ENCODE measurements at places on chromosomes 5 and 9.
A peak's percentile ranks its signal among the peaks of the same experiment; 100 is the strongest.

- peak; percentile 18 for DNase-seq
Observed at GRCh38 chr9:3464033-3464638, 61.7 kb downstream of the RFX3 start.

DNA sequence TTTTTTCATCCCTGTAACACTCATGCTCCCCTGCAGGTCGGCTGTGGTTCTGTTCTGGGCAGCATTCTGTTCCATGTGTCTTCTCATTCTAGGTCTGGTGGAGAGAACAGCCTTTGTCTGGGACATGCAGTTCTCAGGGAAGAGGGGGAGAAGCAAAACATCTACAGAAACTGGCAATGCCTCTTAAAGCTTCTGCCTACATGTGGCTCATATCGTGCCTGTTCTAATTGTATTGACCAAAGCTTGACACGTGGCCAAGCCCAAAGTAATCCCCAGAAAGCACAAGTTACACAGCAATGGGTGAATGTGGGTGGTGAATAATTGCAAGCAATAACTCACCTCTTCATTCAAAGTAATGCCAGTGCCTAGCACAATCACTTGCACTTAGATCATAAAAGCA, 218.2 kb upstream of the IL12B start:
- peak; percentile 69 for DNase-seq

DNA sequence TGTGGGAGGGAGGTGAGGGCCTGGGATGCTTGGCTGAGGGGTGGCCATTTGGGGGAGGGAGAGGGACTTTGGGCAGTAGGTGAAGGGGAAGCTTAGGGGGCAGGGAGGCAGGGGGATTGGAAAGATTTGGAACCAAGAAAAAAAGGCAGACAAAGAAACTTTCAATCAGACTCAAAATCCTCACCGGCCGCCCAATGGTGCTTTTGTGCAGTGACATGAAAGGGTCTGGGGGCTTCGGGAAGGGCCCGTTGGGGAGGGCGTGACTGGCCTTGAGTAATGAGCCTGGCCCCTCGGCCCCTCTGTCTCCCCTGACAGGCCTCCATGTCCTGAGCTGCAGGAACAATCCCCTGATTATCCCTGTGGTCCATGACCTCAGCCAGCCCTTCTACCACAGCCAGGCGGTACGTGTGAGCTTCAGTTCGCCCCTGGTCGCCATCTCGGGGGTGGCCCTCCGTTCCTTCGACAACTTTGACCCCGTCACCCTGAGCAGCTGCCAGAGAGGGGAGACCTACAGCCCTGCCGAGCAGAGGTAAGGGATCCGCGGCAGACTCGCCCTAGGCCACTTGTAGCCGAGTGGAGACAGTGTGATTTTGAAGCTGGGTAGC, 181.1 kb downstream of the PAPPA start:
- no peak for DNase-seq

DNA sequence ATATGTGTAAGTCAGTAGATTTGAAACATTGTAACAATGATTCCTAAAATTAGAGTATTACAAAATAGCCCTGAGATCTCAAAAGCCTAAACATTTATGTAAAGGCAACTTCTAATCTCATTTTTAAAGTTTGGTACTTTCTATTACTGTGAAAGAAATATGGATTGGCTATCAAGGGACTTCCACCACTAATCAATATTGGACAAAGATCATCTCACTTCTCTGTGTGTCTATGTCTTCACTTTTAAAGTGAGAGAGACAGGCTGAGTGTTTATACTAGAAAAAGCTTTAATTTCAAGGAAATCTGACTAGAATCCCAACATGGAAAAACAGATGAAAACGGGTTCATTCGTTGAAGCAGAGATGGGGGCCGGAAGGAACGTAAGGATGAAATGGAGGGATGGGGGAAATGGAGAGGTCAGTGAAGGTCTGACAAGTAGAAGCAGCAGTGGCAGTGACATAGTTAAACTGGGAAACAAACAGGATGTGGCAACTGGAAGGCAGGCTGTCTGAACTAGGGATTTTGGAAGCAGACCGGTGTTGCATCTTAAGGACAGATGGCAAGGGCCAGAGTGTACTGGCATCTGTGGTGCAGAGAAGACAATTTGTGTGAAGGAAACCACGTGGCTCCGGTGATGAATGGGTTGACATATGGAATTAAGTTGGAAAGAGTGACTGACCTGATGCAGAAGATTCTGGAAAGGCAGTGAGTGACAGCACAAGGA, 60.8 kb downstream of the PDE4D start:
- no peak for DNase-seq

GRCh38 chr5:2032432-2032831, 149.7 kb upstream of the IRX4 start:
- no peak for DNase-seq

DNA sequence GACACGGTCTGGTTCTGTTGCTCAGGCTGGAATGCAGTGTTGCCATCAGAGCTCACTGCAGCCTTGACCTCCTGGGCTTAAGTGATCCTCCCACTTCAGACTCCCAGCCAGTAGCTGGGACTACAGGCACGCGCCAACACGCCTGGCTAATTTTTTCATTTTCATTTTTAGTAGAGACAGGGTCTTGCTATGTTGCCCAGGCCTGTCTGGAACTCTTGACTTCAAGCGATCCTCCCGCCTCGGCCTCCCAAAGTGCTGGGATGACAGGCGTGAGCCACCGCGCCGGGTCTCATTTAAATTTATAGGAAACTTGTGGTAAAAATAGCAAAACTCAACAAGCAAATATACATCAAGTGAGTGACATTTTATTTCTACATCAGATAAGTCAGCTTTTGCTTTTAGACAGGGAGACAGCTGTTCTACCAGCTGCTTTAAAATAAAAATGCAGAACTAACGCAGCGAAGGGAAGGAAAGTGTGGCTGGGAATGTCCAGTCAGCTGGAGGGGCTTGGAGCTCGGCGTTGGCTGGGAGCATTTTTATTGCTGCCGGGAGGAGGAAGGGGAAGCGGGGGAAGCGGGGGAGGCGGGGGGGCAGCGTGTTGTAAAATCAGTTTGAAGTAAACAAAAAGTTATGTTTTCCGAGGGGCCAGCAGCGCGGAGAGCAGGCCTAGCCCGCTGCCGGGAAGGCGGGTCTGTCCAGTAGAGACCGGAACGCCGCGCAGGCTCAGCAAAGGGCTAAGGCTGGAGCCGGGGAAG, 707 bp upstream of the ZFYVE16 start:
- peak; percentile 67 for DNase-seq

- DNase-seq = peak; percentile 97
Observed at GRCh38 chr9:33139421-33140228, 27.5 kb downstream of the B4GALT1 start.

DNA sequence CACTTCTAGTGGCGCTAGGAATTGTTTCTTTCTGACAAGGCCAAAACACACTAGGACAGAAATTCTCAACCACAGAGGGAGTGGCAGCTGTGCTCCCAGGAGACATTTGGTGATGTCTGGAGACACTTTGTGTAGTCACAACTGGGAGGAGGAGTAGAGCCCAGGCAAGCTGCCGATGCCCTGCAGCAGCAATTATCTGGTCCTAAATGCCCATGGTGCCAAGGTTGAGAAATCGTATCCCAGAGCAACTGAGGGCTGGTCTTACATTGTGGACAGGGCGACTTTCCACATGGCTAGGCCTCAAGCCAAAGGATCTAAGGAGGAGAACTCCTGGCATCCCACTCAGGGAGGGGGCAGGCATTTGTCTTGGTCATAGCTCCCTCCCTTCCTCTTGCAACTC, 259.9 kb downstream of the GADD45G start:
- DNase-seq = no peak

GRCh38 chr5:95748133-95748532, 17.0 kb downstream of the RHOBTB3 start:
- DNase-seq = no peak

DNA sequence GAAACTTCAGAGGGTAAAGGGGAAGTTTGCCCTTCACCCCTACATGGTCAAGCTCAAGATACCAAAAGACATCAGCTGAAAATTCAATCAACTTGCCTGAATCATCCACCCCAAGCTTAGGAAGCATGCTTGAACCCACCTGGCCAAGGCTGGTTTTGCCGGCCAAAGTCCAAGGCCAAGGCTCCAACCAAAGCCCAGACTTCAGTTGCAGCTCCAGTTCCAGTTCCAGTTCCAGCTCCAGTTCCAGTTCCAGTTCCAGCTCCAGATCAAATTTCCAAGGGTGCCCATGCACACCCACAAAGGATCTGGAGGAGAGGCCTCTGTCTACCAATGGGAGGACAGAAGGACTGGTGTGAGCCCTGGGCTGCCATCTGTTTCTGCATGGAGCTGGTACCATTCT, 4.6 kb upstream of the SERINC5 start:
- no peak for DNase-seq

DNA sequence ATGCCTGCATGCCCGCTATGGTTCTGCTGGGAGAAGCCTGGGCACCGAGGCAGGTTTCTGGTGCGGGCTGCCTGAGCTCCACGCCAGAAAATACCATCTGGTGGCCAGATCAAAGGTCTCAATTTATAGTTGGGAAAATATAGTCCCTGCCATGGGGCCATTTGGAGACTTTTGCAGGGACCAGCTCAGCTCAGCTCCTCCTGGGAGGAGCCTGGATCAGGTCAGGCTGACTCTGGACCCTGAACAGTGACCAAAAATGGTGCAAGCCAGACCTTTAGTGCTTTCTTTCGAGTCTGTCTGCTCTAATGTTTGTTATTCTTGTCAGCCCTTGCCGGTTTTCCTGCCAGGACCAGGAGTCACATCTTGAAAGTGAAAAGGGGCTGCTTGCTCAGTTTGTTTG, 31.8 kb downstream of the HMCN2 start:
- DNase-seq = no peak

- peak; percentile 63 for DNase-seq
Observed at GRCh38 chr9:14433351-14434157, 119.6 kb upstream of the NFIB start.

GRCh38 chr5:73994963-73995362, 369.0 kb downstream of the ARHGEF28 start:
- no peak for DNase-seq

- no peak for DNase-seq
Observed at GRCh38 chr5:14062178-14062577, 81.0 kb upstream of the TRIO start.

DNA sequence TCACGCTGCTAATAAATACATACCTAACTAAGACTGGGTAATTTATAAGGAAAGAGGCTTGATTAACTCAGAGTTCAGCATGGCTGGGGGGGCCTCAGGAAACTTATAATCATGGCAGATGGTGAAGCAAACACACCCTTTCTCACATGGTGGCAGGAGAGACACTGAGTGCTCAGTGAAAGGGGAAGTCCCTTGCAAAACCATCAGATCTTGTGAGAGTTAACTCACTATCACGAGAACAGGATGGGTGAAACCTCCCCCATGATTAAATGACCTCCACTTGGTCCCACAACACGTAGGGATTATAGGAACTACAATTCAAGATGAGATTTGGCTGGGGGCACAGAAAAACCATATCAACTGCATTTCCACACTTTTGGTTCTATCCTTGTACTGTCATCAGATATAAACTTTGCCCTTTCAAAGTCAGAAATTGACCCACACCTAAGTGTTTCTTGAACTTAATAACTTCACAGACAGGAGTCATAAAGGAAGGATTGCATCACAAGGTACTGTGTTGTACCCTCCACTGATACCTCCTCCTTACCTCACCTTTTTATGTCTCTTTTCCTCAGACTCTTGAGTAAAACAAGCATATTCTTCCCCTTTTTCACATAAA, 319.1 kb upstream of the PIK3R1 start:
- DNase-seq = no peak

- peak; percentile 88 for DNase-seq
Observed at GRCh38 chr9:108634672-108635462, 220.9 kb downstream of the ACTL7B start.

- peak; percentile 55 for DNase-seq
Observed at GRCh38 chr9:124697326-124698200, 73.5 kb downstream of the NR6A1 start.

- DNase-seq = peak; percentile 3
Observed at GRCh38 chr9:134992755-134993124, 75.0 kb upstream of the FCN1 start.

GRCh38 chr5:159787837-159788236, 128.4 kb upstream of the ADRA1B start:
- no peak for DNase-seq

- DNase-seq = no peak
Observed at GRCh38 chr9:13131416-13131815, 148.1 kb downstream of the MPDZ start.

- DNase-seq = peak; percentile 30
Observed at GRCh38 chr5:142944140-142944539, 174.0 kb downstream of the ARHGAP26 start.

GRCh38 chr5:123439709-123440108, 16.5 kb upstream of the CEP120 start:
- DNase-seq = peak; percentile 71

- no peak for DNase-seq
Observed at GRCh38 chr9:35774907-35775635, 16.3 kb upstream of the NPR2 start.

GRCh38 chr9:114176624-114177291, 21.4 kb downstream of the COL27A1 start:
- DNase-seq = no peak

DNA sequence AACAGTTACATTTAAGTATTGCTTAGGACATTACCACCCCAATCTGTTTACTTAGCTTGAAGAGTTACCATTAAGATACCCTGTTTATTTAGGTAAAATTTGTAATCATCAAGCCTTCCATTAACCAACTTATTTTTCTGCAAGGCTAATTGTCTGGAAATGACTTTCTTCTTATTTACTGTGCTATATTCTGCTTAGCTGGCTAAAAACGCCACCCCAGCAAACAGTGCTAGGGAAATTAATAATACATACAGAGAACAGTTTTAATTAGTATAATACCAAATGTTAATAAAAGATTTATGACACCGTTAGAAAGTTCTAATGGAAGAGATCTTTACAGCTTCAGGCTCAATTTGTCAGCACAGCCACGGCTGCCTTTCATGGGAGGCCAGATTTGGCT, 14.0 kb downstream of the TLX3 start:
- DNase-seq = no peak

DNA sequence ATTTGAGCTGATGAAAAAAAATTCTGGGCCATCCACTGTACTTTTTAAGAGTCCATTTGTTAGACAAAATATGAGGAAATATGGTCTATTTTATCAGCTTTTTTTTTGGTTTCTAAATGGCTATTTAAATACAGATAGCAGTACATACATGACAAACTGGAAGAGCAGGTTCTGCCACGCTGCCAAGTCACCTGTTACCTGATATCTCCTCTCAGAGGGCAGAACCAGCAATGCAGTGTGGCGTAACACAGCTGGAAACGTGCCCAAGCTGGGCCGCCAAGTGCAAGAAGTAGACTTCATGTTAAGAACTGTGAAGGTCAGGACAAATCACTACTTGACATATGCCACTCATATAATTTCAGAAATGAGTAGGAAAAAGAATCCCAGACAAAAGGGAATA, 8.1 kb downstream of the MCIDAS start:
- DNase-seq = no peak
